LHCN-M2 (cell line): ENCODE measurements at places on chromosomes 1 and 21. TPM values are rescaled to one million over a fixed set of nuclear protein-coding genes. Genes with fewer than 3 reads are reported as not detected.

DNA sequence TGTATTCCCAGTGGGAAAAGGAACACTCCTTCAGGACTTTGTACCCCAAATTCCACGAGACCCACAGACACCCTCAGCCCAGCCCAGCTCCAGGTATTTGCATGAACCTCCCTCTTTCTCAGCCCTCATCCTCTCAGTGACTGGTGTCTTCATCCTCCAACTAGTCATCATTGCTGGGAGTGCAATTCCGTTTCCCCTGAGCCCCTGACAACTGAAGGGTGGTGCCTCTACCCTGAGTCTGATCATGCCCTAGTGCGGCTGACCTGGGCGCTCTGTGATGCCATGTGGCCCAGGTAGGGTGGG is 3.8 kb upstream of the ZNF692 start:
- DNase-seq = no peak

DNA sequence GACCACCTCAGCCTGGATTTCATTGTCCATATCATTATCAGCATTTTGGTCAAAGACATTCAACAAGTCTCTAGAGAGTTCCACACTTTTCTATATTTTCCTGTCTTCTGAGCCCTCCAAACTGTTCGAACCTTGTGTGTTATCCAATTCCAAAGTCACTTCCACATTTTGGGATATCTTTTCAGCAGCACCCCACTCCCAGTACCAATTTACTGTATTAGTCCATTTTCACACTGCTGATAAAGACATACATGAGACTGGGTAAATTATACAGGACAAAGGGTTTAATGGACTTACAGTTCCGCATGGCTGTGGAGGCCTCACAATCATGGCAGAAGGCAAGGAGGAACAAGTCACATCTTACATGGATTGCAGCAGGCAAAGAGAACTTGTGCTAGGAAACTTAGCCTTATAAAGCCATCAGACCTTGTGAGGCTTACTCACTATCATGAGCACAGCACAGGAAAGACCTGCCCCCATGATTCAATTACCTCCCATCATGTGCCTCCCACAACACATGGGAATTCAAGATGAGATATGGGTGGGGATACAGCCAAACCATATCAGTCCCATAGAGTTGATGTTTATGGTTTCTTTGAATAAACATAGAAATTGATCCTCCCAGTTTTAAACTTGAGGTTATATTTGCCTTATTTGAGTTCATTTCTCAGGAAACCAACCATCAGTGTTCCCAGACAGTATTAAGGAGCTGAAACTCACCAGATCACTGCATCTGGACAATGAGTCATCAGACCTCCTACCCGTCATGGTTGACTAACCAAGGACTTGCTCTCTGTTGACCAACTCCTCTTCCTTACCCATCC is 322.7 kb upstream of the DUSP10 start:
- DNase-seq = peak; percentile 84

GRCh38 chr21:25938658-25939395 is 204.1 kb downstream of the GABPA start:
- DNase-seq = no peak

GRCh38 chr1:227934476-227935313 is 13.0 kb downstream of the WNT9A start:
- peak; percentile 77 for DNase-seq

- no peak for DNase-seq
Observed at GRCh38 chr1:182260516-182260915, 131.1 kb downstream of the GLUL start.

- no peak for DNase-seq
Observed at GRCh38 chr1:21027805-21028204, 148.9 kb downstream of the EIF4G3 start.

GRCh38 chr1:244436336-244437085 is 15.2 kb downstream of the ADSS2 start:
- DNase-seq = peak; percentile 47

- no peak for DNase-seq
Observed at GRCh38 chr1:99782397-99782796, 16.0 kb upstream of the FRRS1 start.

GRCh38 chr1:33237579-33237978 is 18.7 kb upstream of the ZNF362 start:
- DNase-seq = no peak

- peak; percentile 34 for DNase-seq
Observed at GRCh38 chr1:232873931-232874330, 68.7 kb downstream of the MAP10 start.

DNA sequence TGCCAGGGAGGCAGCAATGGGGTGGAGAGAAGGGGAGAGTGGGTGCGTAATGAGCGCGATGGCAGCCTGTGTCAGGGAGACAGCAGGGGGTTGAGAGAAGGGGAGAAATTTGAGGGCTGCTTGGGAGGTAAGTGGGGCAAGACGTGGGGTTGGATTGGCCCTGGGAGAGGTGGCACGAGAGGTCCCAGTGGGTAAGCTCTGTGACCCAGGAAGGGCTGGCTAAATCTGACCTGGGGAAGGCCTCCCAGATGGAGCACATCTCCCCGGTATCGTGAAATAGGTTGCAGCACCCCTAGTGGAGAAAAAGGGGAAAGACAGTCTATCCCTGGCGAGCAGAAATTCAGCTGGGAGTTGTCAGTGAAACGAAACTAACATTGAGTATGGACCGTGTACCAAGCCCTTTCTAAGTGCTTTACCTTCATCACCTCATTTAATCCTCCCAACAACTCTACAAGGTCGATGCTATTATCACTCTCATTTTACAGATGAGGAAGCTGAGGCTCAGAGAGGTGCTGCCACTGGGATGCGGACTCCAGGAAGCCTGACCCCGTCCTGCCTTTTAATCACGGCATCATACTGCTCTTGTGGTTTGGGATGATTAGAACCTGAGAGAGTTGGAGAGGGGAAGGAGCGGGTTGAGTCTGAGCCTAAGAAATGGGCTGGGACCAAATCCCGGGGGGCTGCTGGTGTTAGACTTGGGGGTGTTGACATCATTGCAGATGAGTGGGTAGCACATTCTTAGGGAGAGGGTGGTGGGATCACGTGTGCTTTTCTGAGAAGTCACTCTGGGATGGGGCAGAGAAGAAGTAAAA is 56.6 kb upstream of the RPL11 start:
- peak; percentile 83 for DNase-seq

Gene LAX1
- total RNA-seq = not detected in 2 replicates
